Inflammatory macrophage (primary cell): ENCODE measurements at places on chromosomes 5 and 9.

DNA sequence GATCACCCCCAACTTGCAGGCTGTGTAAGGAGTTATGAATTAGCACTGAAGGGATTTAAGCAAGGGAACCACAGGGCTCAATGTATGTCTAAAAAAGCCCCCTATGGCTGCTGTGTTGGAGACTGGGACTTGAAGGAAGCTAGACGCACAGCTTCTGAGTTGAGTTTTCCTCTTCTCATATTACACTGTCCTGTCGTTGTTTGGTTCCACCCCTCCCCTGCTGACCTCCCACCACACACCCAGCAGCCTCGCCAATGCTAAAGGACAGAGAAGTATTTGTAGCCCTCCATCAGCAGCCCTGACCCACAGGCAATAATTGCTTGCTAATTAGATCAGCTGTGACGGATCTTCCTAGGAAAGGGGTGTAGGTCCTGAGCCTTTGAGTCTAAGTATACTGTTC, 15.1 kb upstream of the CARTPT start:
- no peak for DNase-seq

GRCh38 chr9:12697719-12698118, 4.5 kb downstream of the TYRP1 start:
- DNase-seq: peak; percentile 1

DNA sequence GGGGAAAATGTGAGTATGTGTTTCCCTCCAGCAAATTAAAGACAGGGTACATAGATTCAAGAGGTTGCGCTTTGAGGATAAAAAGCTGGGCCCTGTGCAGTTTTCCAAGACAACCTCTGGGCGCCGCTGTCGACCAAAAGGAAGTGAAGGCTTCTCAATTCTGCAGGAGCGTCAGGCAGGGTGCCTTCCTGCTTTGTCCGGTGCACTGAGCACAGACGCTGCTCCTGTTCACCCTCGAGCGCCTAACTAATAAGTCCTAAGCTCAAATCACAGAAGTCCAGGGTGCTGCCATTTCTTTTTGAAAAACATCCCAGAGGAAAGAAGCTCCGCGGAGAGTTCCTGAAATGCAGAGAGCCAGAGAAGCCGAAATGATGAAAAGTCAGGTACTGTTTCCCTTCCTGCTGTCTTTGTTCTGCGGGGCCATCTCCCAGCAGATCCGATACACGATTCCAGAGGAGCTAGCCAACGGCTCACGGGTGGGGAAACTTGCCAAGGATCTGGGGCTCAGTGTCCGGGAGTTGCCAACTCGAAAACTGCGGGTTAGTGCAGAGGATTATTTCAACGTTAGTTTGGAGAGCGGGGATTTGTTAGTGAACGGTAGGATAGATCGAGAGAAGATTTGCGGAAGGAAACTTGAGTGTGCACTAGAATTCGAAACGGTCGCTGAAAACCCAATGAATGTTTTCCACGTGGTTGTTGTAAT, at the start of gene PCDHGB1:
TSS of gene PCDHGB1 (plus strand) at position 183 of the 703 bp plus-strand sequence. CDS start at position 345, 162 bp downstream.
- peak; percentile 25 for DNase-seq

- no peak for DNase-seq
Observed at GRCh38 chr9:89787595-89787994, 182.8 kb downstream of the GADD45G start.

GRCh38 chr5:143134900-143135299, 268.6 kb downstream of the NR3C1 start:
- DNase-seq: no peak

- no peak for DNase-seq
Observed at GRCh38 chr5:179404321-179405053, 59.2 kb upstream of the ADAMTS2 start.

DNA sequence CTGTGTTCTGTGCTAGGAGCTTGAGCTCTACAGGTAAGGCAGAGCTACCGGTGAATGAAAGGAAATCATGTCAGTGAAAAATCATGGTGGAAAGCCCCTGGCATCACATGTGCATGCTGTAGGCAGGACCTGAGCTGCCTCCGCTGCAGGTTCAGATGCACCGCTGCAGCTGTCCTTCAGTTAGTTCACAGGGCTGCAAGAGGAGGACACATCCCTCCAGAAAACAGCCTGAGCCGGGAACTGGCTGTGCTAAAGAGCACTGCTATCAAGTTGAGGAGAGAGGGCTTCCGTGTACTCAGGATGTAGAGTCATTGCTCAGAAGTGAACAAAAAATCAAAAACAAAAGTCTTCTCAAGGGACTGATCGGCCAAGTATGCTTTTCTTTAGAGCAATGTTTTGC, 138.6 kb downstream of the ERCC6L2 start:
- no peak for DNase-seq

- peak; percentile 48 for DNase-seq
Observed at GRCh38 chr9:97900738-97901565, 21.3 kb downstream of the TRMO start.

- no peak for DNase-seq
Observed at GRCh38 chr5:139046551-139046950, 151.6 kb downstream of the SIL1 start.

DNA sequence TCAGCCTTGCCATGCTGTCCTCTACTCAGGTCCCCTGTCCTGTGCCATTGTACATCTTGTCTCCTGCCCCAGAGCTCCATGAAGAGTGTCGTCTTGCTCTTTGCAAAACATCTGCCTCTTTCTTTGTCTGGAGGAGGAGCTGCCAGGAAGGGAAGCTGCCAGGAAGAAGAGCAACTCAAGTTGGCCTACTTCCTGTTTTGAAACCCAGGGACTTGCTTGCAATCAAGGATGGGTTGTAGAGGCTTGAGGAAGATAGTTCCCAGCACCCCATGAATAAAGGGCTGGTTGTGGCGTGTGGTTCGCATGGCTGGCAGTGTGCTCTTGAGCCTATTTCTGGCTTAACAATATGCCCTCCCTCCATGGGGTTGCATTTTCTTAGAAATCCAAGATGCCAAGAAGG, 53.0 kb upstream of the CPEB4 start:
- DNase-seq: peak; percentile 79

- DNase-seq: no peak
Observed at GRCh38 chr5:14656898-14657297, 7.6 kb upstream of the OTULIN start.

DNA sequence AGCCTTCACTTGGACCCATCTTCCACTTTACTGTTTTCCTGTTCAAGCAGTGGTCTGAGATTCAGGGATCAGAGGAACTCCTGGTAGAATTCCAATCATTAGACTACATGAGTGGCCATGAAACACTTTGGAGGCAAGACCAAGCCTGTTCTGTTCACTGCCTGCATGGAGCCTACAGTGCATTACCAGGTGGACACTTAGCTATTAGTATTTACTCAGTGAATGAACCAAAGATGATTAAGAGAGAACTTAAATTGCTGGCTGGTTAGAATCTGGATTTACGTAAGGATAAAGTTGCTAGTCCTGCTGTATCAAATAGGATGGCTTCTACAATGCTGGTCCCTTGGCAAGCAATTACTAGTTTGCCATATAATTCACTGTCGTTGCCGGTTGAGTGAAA, 245.5 kb downstream of the ARRDC3 start:
- no peak for DNase-seq

DNA sequence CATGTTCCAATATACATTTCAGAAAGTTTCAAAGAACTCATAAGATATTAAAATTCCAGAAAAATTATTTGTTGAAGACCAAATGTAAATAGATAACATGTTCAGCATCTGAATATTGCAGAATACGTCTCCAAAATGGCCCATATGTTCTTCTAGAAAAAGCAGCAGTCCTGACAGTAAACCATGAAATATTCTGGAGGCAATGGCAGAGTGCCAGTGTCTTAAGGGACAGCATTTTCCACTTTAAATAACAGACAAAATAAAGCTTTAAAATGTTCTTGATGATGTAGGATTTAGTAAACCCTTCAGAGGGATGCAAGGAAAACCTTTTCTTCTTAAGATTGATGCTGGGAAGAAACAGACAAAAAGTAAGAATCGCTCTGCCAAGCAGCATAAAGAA, 721.0 kb downstream of the NR2F1-AS1 start:
- no peak for DNase-seq

- DNase-seq: no peak
Observed at GRCh38 chr5:107265193-107265592, 405.5 kb downstream of the EFNA5 start.

GRCh38 chr9:82972446-82972845, 90.5 kb downstream of the RASEF start:
- no peak for DNase-seq

DNA sequence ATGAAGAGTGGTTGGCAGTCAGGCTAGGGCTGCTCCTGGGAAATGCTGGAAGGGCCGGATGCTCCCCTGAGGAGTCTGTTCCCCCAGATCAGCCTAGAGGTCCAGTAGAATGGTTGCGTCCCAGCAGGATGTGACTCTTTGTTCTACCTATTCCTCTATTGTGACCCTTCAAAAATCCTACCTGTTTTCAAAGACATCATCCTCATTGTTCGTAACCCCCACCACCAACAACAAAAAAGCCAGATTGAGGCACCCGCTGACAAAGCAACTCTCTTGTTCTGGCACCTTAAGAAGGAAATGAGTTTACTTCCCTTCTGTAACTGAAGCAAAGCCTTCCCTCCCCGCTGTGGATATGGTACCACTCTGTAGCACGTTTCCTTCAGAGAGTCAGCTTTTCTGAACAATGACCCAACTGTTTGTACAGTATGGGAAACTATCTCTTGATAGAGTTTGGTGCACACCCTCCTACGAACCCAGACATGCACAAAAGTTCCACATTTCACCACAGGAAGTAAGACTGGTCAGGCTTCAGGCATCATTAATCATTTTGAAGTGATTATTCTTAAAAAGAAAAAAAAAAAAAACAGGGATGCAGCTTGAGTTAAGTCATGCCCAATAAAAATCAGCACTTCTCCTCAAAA, 207.2 kb downstream of the ENC1 start:
- peak; percentile 76 for DNase-seq

- no peak for DNase-seq
Observed at GRCh38 chr5:140481758-140482157, 65.7 kb upstream of the EIF4EBP3 start.

GRCh38 chr5:122202952-122203351, 73.6 kb downstream of the ZNF474 start:
- DNase-seq: no peak

DNA sequence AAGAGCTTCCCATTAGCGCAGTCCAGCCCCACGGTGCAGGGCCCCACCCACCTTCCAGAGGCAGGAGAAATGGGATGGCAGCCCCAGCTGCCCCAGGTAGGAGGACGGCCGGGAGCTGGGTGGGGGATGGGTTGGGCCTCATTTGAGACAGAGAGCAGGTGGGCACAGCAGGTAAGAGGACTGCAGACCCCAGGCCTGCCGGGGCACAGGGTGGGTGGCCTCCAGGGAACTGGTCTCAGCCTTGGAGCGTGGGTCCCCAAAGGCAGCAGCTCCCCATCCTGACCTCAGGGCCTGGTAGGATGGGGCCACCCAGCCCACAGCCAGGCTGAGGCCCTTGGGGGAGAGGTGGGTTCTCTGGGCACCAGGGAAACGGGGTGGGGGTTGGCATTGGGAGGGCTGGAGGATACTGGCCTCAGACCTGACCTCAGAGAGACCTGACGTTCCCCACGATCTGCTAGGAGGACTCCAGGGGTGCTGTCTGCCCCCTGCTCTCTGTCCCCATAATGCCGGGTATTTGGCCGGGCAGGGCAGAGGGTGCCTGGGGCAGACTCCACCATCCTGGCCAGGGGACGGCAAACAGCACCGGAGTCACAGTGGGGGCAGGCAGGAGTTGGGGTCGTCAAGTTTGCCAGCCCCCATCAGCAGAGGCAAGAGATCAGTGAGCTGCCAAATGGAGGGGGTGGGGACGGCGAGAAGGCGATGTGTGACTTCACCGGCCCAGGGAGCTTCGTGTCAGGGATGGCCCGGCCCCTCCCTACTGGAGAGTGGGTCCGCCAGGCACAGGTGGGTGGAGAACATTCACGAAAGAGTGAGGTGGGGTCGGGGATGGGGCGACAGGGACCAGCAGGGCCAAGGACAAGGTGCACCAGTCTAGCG, 6.8 kb upstream of the QRFP start:
- no peak for DNase-seq

- no peak for DNase-seq
Observed at GRCh38 chr9:70121818-70122436, 78.3 kb downstream of the MAMDC2 start.

DNA sequence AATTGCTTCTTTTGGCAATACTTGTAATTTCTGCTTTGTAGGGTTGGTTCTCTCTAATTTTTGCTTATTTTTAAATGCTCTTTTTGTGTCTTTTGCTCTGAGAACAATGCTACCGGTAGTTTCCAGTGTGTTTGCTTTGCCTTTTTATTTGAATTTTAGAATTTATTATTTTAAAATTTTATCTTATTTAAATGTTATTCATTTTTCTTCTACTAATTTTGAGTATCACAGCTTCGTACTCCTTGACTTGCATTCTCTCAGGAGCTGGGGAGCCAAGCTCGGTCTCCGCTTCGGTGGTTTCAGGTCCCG, 45.9 kb downstream of the ANXA2R start:
- no peak for DNase-seq

DNA sequence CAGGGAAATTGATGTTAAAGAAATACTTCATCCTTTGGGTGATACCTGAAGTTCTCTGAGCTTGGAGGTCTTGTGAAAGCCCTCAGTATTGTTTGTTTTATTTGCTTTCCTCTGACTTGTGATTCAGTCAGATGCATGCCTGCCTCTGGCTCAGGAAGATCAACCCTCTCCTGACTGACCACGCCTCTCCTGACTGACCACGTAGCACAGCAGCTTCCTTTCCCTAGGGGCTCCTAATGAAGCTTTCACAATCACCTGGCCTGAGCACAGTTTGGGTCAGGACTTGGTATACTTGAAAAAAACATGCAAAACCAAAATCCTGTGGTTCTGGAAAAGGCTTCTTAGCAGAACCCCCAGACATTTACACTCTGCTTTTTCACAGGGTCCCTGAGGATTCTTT, 3.8 kb downstream of the TGFBI start:
- DNase-seq: no peak

- no peak for DNase-seq
Observed at GRCh38 chr9:3804103-3804502, 278.3 kb upstream of the RFX3 start.

GRCh38 chr9:75168270-75169178, 80.2 kb downstream of the OSTF1 start:
- DNase-seq: no peak
